ENCODE measurements at places on chromosomes 1 and 21.

DNA sequence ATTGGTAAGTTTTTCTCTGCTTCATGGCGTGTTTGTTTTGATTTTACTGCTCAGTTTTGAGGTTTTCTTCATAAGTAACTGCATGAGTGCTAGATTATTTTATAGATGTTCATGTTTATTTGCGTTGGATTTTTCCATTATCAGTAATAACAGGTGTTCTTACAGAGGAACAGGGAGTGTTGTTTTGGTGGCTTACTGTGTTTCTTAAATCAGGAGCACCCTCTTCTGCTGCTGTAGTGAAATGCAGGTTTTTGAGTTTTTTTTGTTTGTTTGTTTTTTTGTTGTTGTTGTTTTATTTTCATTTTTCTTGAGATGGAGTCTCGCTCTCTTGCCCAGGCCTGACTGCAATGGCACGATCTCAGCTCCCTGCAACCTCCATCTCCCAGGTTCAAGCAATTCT, 32.6 kb downstream of the CTBS start:
- H3K4me3 ChIP-seq, result no peak overlapping the region
- DNase-seq, result no peak
- H3K4me1 ChIP-seq, result peaks cover 23% of the 10 kb centered on the region
- H3K27ac ChIP-seq, result no peak overlapping the region
- peaks cover 7% of the 10 kb centered on the region for H3K36me3 ChIP-seq

- DNase-seq, result no peak
- H3K27ac ChIP-seq, result no peak overlapping the region
- H3K27me3 ChIP-seq, result no peaks in the 10 kb centered on the region
These were observed 74.0 kb upstream of the ADAMTS5 start for GRCh38 chr21:27040738-27041469.

DNA sequence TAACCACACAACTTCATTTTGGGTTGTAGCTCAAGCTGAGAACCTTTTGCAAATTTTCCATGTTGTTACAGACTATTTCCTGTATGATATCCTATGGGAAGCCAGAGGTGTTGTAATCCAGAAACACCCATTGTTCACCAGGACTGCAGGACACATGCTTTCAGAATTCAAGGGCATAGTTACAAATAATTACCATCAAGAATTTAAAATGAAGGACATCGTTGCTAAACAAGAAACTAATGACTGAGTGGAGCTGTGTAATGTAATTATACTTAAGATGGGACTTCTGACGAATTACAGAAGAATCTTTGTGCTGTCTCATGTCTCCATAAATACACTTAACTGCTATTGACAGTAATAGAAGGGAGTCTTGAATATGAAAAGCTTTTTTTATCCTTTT, 47.6 kb upstream of the HOOK1 start:
- no peak overlapping the region for H3K27ac ChIP-seq
- DNase-seq, result no peak
- H3K4me3 ChIP-seq, result no peak overlapping the region
- no peaks in the 10 kb centered on the region for H3K36me3 ChIP-seq

- no peak overlapping the region for H3K4me3 ChIP-seq
- no peak overlapping the region for H3K27ac ChIP-seq
- no peaks in the 10 kb centered on the region for H3K36me3 ChIP-seq
- no peaks in the 10 kb centered on the region for H3K4me1 ChIP-seq
- DNase-seq, result no peak
These were observed 27.7 kb upstream of the DYRK1A start for GRCh38 chr21:37338671-37339551.

DNA sequence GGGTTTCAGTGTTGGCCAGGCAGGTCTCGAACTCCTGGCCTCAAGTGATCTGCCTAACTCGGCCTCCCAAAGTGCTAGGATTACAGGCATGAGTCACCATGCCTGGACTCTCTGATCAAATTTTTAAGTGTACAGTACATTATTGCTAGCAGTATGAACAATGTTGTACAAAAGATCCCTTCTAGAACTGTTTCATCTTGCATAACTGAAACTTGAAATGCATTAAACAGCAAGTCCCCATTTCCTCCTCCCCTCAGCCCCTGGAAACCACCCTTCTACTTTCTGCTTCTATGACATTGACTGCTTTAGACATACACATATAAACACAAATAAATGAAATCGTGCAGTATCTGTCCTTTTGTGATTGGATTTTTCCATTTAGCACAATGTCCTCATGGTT, 463.4 kb downstream of the PTPRC start:
- H3K4me1 ChIP-seq, result peaks cover 13% of the 10 kb centered on the region
- H3K36me3 ChIP-seq, result peaks cover 29% of the 10 kb centered on the region
- no peaks in the 10 kb centered on the region for H3K27me3 ChIP-seq
- H3K4me3 ChIP-seq, result no peak overlapping the region

GRCh38 chr1:177256153-177257075, 85.7 kb downstream of the BRINP2 start:
- no peak overlapping the region for H3K27ac ChIP-seq
- no peaks in the 10 kb centered on the region for H3K4me1 ChIP-seq

- H3K4me3 ChIP-seq, result no peak overlapping the region
- H3K36me3 ChIP-seq, result no peaks in the 10 kb centered on the region
- no peak for DNase-seq
- no peaks in the 10 kb centered on the region for H3K4me1 ChIP-seq
These were observed 140.4 kb upstream of the C1orf105 start for GRCh38 chr1:172279939-172280636.

DNA sequence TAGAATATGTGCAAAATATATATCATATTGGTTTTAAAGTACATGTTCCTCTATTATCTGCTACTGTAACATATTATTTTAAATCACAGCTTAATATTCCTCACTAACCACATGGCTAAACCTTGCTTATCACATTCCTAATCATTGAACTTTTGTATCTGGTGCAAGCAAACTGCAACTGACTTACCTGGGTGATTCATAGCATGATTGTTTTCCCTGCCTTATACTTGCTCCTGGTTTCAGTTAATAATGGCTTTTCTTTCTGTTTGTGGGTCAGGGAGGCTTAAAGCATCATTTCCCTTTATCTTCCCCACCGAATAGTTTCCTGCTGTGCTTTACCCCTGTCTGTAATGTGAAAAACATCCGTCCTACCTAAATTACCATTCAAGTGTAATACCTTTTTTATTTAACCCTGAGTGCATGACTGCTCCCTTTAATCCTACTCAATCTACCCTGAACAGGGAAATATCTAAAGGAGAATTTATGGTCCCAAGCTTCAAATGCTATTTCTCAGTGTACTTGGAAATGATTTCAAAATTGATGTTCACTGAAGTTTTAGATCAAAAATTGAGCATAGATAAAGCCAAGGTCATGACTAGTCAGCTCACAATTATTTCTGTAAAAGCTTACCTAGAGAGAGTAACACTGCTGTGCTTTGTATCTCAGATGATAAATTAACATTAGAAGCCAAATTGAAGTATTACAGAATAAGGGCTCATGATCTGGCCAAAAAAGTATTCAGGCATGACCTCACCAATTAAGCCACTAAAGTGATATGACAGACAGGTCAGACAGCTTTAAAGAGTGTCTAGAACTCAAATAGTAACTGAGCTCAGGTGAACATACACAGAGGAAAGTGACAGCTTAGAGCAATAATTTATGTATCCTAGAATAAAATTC, 507.1 kb downstream of the BRINP3 start:
- H3K27me3 ChIP-seq, result no peaks in the 10 kb centered on the region
- DNase-seq, result no peak
- H3K36me3 ChIP-seq, result no peaks in the 10 kb centered on the region
- no peak overlapping the region for H3K27ac ChIP-seq
- H3K4me3 ChIP-seq, result no peak overlapping the region

- H3K4me3 ChIP-seq, result no peak overlapping the region
- DNase-seq, result no peak
- H3K27me3 ChIP-seq, result peaks cover 4% of the 10 kb centered on the region
These were observed 39.4 kb upstream of the FAM131C start for GRCh38 chr1:16112596-16113555.
